ENCODE measurements at places on chromosomes 7 and 10.

GRCh38 chr7:22728401-22729029 is 1.5 kb downstream of the IL6 start:
- H3K27ac ChIP-seq = no peak overlapping the region
- no peaks in the 10 kb centered on the region for H3K36me3 ChIP-seq
- DNase-seq = peak; percentile 79
- H3K4me1 ChIP-seq = peaks cover 12% of the 10 kb centered on the region
- no peak overlapping the region for H3K4me3 ChIP-seq
- no peaks in the 10 kb centered on the region for H3K27me3 ChIP-seq

- no peak overlapping the region for H3K4me3 ChIP-seq
- peaks cover 9% of the 10 kb centered on the region for H3K4me1 ChIP-seq
- no peak for DNase-seq
- no peaks in the 10 kb centered on the region for H3K36me3 ChIP-seq
- no peaks in the 10 kb centered on the region for H3K27me3 ChIP-seq
- H3K27ac ChIP-seq = no peak overlapping the region
Measured at GRCh38 chr10:29199941-29200679, 88.8 kb upstream of the LYZL1 start.

GRCh38 chr7:143199040-143199439 is 15.8 kb downstream of the TAS2R39 start:
- H3K36me3 ChIP-seq = no peaks in the 10 kb centered on the region
- no peak overlapping the region for H3K4me3 ChIP-seq
- no peak overlapping the region for H3K27ac ChIP-seq
- no peak for DNase-seq

- H3K36me3 ChIP-seq = peaks cover 27% of the 10 kb centered on the region
- H3K4me3 ChIP-seq = no peak overlapping the region
- no peaks in the 10 kb centered on the region for H3K4me1 ChIP-seq
- H3K27me3 ChIP-seq = no peaks in the 10 kb centered on the region
- no peak for DNase-seq
Measured at GRCh38 chr7:134957005-134957404, 29.3 kb upstream of the AGBL3 start.

DNA sequence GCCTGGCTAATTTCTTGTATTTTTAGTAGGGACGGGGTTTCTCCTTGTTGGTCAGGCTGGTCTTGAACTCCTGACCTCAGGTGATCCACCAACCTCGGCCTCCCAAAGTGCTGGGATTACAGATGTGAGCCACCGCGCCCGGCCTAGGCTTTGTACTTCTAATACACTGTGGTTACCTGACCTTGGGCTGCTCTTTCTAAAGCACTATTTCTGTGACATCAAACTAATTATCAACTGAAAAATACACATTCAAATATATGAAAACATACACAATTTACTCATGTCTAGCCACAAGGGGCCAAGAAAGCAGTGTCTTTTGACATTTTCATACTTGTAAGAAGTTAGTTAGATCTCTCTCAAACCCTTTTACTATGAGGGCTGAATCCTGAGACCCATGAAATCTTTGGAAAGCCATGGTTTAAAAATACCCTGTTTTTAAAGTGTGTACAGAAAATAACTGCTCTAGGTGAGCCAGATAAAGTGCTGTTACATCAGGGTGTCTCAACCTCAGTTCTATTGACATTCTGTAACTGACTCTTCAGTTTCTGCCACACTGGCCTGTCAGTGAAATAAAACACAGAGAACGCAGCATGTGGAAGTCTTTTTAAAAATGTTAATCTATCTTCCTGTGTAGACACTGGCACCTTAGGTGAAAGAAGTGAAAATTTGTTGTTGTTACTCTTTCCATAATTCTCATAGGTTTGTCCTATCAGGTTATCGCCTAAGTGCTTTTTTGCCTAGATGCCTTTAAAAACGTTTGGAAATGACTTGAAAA is 58.8 kb downstream of the CREM start:
- no peaks in the 10 kb centered on the region for H3K4me1 ChIP-seq
- DNase-seq = no peak
- no peak overlapping the region for H3K4me3 ChIP-seq

GRCh38 chr7:41792120-41792519 is 89.2 kb upstream of the INHBA start:
- no peak overlapping the region for H3K27ac ChIP-seq
- H3K4me1 ChIP-seq = no peaks in the 10 kb centered on the region
- no peaks in the 10 kb centered on the region for H3K27me3 ChIP-seq

GRCh38 chr7:137577184-137577583 is 233.7 kb upstream of the PTN start:
- no peaks in the 10 kb centered on the region for H3K36me3 ChIP-seq
- DNase-seq = no peak
- H3K27ac ChIP-seq = no peak overlapping the region
- H3K4me1 ChIP-seq = peaks cover 19% of the 10 kb centered on the region
- no peaks in the 10 kb centered on the region for H3K27me3 ChIP-seq
- no peak overlapping the region for H3K4me3 ChIP-seq

DNA sequence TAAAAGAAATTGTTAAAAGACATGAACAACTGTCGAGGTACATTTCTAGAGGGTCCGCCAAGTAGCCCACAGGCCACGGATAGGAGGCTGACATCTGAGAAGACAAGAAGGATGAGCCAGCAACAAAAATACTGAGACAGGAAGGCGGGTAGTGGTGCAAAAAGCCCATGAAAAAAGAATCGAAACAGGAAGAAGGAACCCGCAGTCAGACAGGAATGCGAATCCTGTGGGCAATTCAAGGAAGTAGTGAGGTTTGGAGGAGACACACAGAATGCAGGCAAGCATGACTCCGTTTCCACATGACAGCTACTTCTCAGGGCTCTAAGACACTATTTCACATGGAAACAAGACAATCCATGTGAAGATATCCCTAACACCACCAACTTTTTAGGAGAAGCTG is 125.2 kb downstream of the DOCK4 start:
- DNase-seq = peak; percentile 42
- H3K27ac ChIP-seq = no peak overlapping the region
- H3K4me1 ChIP-seq = peaks cover 20% of the 10 kb centered on the region

- H3K36me3 ChIP-seq = no peaks in the 10 kb centered on the region
- no peak overlapping the region for H3K4me3 ChIP-seq
- H3K27me3 ChIP-seq = no peaks in the 10 kb centered on the region
- no peak for DNase-seq
- H3K27ac ChIP-seq = no peak overlapping the region
Measured at GRCh38 chr7:5700391-5700985, 81.0 kb downstream of the RNF216 start.

DNA sequence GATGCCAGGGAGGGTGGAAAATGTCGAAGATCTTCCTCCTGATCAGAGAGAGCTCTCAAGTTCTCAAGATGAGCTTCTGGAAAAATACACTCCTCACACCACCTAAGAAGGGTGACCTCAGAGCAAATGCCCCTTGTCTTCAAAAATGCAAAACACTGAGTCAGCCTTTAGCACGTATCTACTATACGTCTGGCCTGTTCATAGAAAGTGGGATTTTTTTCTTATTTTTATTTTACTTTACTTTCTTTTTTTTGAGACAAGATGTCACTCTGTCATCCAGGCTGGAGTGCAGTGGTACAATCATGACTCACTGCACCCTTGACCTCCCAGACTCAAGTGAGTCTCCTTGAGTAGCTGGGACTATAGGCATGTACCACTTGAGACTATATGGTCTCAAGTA is 57.1 kb downstream of the AFAP1L2 start:
- no peaks in the 10 kb centered on the region for H3K36me3 ChIP-seq
- no peaks in the 10 kb centered on the region for H3K27me3 ChIP-seq
- H3K27ac ChIP-seq = no peak overlapping the region
- DNase-seq = no peak
- H3K4me3 ChIP-seq = no peak overlapping the region

GRCh38 chr7:94183289-94183749 is 179.2 kb upstream of the BET1 start:
- H3K27me3 ChIP-seq = no peaks in the 10 kb centered on the region
- H3K27ac ChIP-seq = peak overlapping the region; percentile 1
- no peak overlapping the region for H3K4me3 ChIP-seq
- no peaks in the 10 kb centered on the region for H3K4me1 ChIP-seq

DNA sequence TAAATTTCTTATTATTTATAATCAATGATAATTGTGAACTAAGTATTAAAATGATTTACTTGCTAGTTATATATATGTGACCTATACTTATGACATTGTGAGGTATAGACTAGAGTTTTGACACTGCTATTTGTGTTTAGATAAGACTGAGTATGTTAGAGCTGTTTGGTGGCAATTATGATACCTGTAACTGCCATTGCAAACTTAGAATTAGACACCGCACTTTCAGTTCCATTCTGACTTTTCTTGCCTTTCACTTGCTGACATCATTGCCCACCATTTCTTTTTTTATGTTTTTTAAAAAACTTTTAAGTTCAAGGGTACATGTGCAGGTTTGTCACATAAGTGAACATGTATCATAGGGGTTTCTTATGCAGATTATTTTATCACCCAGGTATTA is 214.5 kb downstream of the MBL2 start:
- no peaks in the 10 kb centered on the region for H3K36me3 ChIP-seq
- H3K27ac ChIP-seq = no peak overlapping the region
- H3K4me1 ChIP-seq = no peaks in the 10 kb centered on the region
- no peak overlapping the region for H3K4me3 ChIP-seq
- no peak for DNase-seq

- no peak for DNase-seq
- H3K36me3 ChIP-seq = no peaks in the 10 kb centered on the region
- no peaks in the 10 kb centered on the region for H3K4me1 ChIP-seq
- no peaks in the 10 kb centered on the region for H3K27me3 ChIP-seq
- H3K27ac ChIP-seq = no peak overlapping the region
Measured at GRCh38 chr10:78746155-78746763, 322.5 kb upstream of the ZMIZ1 start.

- H3K4me1 ChIP-seq = no peaks in the 10 kb centered on the region
- no peaks in the 10 kb centered on the region for H3K36me3 ChIP-seq
- no peak overlapping the region for H3K4me3 ChIP-seq
- no peak for DNase-seq
Measured at GRCh38 chr10:44647877-44648542, 263.1 kb upstream of the CXCL12 start.

DNA sequence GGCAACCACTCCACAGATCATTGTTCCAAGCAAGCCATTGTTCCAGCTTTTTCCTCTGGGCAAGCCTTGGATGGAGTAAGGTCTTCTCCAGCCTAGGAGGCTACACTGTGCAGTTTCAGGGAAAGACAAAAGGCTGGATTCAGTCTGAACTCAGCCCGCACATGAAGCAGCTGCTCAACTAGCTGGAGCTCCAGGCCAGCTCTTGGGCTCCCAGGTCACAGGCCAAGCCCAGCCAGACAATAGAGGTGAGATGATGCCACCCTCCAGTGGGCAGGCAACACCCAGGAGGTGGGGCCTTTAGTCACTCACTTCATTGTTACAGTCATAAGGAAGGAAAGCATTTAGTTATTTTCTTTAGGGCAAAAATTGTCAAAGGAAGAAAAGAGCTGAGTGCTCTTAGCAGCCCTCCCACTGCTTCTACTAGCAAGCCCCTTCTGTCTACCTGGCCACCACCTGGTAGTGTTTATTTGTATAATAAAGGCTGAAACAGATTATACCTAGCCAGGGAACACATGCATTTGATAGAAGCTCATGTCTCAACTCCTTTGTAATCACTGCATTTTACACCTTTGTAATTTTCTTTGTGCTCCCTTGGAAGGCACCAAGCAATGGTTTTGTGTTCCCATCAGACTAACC is 253.4 kb downstream of the WDR11 start:
- no peak overlapping the region for H3K4me3 ChIP-seq
- no peaks in the 10 kb centered on the region for H3K4me1 ChIP-seq
- no peak for DNase-seq
- H3K27me3 ChIP-seq = no peaks in the 10 kb centered on the region

- no peak for DNase-seq
- no peaks in the 10 kb centered on the region for H3K27me3 ChIP-seq
- H3K4me3 ChIP-seq = no peak overlapping the region
- H3K4me1 ChIP-seq = no peaks in the 10 kb centered on the region
- no peaks in the 10 kb centered on the region for H3K36me3 ChIP-seq
Measured at GRCh38 chr10:111103196-111103840, 26.5 kb downstream of the ADRA2A start.

DNA sequence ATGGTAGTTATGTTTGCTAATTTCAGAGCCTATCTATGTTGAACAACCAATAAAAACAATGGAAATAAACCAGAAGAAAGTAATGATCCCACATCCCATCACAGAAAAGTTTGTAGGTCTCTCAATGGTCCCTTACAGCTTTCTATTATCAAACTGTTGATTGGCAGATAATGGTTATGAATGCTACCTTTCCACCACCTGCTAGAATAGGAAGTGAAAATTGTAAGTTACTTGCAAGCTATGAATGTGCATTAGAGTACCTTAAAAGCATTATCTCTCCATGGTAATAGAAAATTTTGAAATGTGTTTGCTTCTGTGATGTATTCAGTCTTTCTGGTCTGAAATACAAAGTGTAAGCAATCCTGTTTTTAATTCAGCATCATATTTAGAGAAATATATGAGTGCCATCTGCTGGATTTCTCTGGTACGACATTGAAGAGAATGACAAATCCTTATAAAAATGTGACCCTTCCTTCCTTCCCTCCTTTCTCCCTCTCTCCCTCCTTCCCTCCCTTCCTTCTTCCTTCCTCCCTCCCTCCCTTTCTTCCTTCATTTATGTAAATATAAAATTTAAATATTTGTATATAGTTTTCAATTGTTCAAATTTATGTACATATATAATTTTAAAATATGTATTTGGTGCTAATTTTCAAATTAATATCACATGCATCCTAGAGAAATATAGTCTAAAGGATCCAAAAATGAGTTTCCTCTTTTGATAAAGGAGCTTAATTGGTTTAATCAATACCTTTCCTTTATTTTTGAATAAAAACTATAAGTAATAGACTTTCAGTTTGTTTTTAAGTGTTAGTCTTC is 41.4 kb upstream of the PNLIPRP3 start:
- no peaks in the 10 kb centered on the region for H3K27me3 ChIP-seq
- no peak overlapping the region for H3K27ac ChIP-seq
- H3K4me1 ChIP-seq = peaks cover 24% of the 10 kb centered on the region
- H3K36me3 ChIP-seq = no peaks in the 10 kb centered on the region

DNA sequence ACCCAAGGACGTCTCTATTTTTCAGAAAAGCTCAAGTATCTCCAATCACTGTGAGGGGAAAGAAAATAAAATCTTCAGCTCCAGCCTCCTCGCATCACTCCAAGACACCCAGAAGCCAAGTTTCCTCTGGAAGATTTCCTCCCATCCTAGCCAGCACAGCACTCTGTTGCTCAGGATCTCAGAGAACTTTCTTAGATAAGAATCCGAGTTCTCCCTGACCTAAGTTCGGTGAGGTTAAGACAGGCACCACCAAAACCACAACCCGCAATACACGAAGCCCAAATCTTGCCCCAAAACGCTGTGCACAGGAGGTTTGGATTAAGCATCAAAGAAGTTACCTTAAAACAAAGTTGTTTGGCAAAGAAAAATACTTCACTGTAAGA is 4.2 kb downstream of the FAM53B start:
- H3K27ac ChIP-seq = no peak overlapping the region
- peak; percentile 35 for DNase-seq
- no peaks in the 10 kb centered on the region for H3K36me3 ChIP-seq
- peak overlapping the region; percentile 21 for H3K4me3 ChIP-seq

GRCh38 chr10:79335470-79336235 is 11.6 kb upstream of the PPIF start:
- no peak overlapping the region for H3K27ac ChIP-seq
- H3K4me3 ChIP-seq = no peak overlapping the region
- H3K36me3 ChIP-seq = no peaks in the 10 kb centered on the region
- no peaks in the 10 kb centered on the region for H3K27me3 ChIP-seq

- H3K27ac ChIP-seq = no peak overlapping the region
- H3K36me3 ChIP-seq = no peaks in the 10 kb centered on the region
- peaks cover 18% of the 10 kb centered on the region for H3K4me1 ChIP-seq
- no peaks in the 10 kb centered on the region for H3K27me3 ChIP-seq
- DNase-seq = no peak
- no peak overlapping the region for H3K4me3 ChIP-seq
Measured at GRCh38 chr7:33072471-33072870, 9.9 kb upstream of the NT5C3A start.

All from GM23338 (cell line).